ENCODE measurements at places on chromosomes 5 and 9.

DNA sequence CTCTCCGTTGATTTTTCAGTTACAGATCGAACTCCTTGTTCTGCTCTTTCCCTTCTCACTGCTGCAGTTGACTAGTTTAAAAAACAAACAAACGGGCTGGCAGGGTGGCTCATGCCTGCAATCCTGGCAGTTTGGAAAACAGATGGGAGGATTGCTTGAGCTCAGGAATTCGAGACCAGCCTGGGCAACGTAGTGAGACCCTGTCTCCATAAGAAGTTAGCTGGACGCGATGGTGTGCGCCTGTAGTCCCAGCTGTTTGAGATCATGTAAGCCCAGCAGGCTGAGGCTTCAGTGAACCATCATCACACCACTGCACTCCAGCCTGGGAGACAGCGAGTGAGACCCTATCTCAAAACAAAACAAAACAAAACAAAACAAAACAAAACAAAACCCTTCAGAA is 51.4 kb upstream of the NCS1 start:
- no peak for DNase-seq

GRCh38 chr5:1963941-1964451 is 81.3 kb upstream of the IRX4 start:
- DNase-seq = no peak

DNA sequence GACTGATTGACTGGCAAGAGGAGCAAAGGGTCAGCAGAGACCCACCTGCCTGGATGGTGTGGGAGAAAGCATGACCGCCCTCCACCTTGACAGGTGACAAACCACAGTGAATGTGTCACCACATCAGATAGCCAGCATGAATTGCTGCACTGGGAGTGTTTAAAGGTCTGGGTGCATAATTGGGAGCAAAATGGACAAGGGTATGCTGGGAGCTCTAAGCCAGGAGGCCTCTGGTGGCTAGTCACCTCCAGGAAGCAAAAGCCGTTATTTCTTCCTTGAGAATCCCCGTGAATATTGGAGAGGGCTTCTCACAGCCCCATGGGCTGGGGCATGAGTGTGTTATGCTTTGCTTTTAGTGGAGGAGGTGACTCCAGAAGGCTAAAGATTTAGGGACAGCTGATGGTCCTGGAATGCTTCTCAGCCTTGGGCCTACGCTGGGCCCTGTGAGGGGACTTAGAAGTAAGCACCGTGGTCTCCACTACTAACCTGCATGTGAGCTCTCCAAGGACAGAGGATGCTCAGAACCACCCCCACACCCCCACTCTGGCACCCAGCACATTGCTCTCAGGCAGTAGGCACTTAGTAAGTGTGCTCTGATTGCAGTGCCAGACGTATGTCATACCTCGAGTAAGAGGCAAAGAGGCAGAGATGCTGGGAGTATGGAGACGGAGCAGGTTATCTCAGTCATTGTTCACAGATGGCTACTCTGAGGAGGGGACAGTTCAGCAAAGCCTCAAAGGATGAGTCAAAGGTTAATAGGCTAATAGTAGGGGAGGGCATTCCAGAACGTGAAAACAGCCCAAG is 9.1 kb upstream of the IRF1 start:
- DNase-seq = no peak

GRCh38 chr5:156778139-156778706 is 71.9 kb upstream of the PPP1R2B start:
- DNase-seq = no peak

DNA sequence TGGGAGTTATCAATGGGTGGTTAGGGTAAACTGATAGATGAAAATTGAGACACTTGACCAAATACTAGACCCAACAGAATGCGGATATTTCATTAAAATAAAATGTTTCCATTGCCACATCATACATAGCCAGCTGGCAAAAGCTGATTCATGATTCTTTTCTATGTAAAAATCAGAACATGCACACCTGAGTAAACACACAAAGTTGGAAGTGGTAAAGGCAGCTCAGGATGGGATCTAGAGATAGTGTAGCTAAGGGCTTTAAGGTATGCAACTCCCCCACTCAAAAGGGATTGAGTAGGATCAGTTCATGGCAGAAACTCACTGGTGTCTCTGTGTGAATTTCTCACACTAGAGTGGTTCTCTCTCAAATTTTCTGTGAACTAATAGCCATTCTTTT is 541.1 kb upstream of the GRAMD2B start:
- DNase-seq = no peak

- DNase-seq = no peak
These were observed 150.9 kb downstream of the ISOC1 start for GRCh38 chr5:129245489-129245888.

DNA sequence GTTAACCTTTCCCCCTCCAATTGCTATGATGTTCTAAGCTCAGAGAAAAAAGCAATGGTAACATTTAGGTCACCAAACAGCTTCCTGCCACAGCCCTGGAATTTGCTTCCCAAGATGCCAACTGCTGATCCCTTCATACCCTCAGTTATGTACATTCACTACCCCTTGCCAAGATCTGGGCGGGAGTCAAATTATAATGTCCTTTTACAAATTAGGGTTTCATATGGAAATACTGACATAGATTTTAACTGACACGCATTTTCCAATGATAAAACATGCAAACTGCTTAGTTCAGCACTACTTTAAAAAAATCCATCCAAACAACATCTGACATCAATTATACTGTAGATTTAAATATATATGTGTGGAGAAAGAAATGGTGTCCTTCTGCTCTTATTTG is 5.0 kb downstream of the LOX start:
- no peak for DNase-seq

- no peak for DNase-seq
These were observed 46.0 kb downstream of the SLC44A1 start for GRCh38 chr9:105290418-105290817.

DNA sequence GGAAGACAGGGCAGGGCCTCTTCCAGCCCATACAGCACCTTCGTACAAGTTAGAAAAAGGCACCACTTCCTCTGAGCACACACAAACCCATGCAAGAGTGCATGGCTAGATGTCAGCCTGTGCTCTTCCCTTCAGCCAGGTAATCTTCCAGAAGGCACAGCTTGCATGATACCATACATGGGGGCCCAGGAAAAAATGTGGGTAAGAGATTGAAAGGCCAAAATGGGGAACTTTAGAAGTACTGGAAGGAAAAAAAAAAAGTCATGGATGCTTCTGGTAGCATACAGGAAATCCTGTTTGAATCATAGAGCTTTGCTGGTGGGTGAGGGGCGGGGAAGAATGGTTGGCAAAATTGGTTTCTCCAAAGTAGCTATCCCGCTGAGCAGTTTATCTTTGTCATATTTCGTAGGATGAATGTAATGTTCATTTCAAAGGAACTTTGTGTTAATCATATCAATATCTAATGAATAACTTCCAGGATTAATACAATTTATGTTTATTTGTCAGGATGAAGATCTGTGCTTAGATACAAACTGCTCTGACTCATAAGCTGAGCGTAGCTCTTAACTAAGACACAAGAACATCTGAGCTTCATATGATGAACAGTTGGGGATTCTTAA is 78.2 kb upstream of the MAP3K1 start:
- no peak for DNase-seq

DNA sequence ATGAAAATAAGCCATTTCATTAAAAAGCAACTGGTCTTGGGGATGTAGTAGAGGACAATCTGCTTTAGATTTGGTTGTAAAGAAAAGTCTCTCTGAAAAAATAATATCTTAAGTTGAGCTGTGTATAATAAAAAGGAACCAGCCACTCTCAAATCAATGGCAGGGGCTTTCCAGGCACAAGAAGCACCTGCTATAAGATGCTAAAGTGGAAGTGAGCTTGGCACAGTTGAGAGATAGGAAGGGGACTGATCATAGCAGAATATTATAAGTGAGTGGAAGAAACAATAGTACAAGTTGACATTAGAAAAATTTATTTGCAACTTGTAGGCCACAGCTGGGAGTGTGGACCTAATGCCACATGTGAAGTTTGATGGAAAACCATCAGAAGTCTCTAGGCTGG is 28.1 kb upstream of the SPINK5 start:
- no peak for DNase-seq

DNA sequence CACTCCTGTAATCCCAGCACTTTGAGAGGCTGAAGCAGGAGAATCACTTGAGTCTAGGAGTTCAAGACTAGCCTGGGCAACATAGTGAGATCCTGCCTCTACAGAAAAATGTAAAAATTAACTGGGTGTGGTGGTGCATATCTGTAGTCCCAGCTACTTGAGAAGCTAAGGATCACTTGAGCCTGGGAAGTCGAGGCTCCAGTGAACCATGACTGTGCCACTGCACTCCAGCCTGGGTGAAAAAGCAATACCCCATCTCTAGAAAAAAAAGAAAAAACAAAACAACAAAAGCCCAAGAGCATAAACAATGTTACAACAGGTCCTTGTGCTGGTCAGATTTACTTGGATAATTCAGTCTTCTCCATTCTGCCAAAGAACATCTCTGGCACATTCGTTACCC is 44.3 kb upstream of the TGFBR1 start:
- no peak for DNase-seq

DNA sequence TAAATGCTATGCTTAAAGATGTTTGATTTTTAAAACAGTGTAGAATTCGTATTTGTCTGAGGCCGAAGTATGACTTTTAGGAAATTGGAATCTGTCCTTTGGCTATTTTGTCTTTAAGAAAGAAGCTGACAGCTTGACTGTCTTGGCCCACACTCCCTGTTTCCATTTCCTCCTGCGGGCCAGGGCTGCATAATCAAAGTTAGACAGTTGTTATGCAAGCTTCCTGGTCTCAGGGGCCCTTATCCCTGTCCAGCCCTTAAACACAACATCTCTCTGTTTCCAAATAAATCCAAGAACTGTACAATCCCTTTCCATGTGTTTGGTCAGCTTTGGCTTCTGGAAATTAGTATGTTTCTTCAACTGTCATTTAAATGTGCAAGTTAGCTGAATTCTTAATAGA is 54.6 kb upstream of the ECM2 start:
- DNase-seq = no peak

DNA sequence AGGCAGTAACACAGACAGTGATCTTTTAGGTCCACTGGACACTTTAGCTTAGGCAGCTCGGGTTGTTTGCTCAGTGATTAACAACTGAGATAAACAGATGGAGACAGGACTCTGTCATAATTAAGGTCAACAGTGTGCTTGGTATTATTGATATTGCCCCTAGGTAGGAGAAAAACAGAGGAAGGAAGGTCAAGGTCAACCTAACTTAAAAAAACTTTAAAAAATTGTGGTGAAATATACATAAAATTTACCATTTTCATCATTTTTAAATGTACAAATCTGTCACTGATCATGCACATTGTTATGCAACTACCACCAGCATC is 2.1 kb upstream of the HSPA4 start:
- DNase-seq = no peak

DNA sequence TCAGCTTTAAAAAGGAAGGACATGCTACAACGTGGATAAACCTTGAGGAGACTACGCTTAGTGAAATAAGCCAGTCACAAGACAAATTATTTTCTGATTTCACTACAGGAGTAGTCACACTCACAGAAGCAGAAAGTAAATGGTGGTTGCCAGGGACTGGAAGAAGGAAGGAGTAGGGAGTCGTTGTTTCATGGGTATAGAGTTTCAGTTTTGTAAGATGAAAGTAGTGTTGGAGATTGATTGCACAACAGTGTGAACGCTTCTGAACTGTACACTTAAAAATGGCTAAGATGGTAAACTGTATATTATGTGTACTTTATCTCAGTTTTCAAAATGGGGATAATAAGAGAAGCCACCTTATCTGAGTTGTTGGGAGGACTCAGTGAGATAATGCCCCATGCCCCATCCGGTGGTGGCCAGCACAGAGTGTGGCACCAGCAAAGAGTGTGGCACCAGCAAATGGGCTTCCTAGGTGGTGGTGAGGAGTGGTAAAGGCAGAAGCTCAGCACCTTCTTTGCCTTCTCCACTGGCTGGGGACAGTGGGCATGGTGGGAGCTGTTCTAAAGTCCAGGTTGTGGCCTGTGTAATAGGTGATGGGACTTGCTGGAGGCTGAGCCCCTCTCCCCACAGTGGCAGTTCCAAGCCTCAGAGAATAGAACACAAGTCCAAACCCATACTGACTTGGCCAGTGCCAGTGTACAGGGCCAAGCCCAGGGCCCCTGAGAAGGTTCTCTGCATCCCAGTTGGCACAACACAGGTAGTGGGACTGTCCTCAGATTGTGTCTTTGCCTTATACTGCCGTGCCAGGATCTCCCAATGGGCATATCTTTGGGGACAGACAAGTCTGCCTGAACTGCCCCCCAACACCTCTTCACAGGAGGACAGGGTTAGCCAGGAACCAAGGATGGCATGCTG is 4.4 kb downstream of the SLC22A4 start:
- DNase-seq = no peak

DNA sequence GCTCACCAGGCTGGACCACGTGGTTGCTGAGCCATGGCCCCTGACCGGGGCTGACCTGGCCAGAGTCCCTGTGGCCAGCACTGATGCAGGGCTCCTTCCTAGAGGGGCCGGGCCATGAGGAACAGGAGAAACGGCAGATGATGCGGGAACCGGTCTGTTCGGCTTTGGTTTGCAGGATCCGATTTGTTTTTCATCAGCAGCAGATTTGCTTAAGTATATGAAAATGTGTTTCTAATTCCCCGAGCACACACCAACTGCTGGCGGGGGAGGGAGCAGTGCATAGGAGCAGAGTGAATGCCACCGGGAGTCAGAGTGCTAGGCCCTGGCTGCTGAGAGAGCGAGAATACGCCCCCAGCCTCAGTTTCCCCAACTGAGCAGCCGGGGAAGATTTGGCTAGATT is 13.6 kb downstream of the NTNG2 start:
- DNase-seq = no peak

GRCh38 chr5:107570805-107571531 is 99.8 kb downstream of the EFNA5 start:
- DNase-seq = no peak

DNA sequence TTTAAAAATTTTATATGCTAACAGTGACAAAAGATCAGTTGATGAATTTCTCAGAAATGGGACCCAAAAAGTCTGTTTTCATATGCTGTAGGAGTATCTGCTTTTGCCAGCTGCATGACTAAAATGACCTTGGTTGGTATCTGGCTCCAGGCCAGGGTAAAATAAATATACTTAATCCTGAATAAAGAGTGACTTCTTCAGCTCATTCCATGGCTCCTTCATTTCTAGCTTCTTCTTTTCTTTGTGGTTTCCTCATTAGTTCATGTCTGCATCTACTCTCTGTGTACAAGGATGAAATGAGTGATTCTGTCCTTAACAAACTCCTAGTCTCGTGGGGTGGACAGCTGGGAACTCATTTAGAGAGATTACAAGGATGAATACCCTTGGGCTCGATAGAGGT is 36.0 kb downstream of the RCL1 start:
- DNase-seq = no peak

- DNase-seq = no peak
These were observed 92.0 kb downstream of the ZNF608 start for GRCh38 chr5:124654418-124654817.

DNA sequence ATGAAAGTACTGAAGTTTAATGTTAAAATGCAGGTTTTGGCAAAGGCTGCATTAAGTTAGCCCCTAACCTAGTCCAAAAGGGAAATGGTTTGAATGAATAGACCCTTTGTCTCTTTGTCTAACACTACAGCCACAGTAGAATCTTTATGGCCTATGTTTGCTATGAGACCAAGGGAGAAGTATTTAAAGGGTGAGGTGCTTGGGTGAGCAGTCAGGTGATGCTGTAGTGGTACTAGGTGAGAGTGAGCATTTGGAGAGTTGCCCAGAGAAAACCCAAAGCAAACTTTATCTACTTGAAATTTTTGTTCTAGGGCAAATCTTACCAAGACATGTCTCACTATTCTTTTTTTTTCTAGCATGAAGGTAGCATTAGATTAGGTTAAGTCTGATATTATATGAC is 1961.4 kb upstream of the WWC1 start:
- no peak for DNase-seq
